HS-5 (cell line): ENCODE measurements at places on chromosomes 4 and X.
A peak's percentile ranks its signal among the peaks of the same experiment; 100 is the strongest.

DNA sequence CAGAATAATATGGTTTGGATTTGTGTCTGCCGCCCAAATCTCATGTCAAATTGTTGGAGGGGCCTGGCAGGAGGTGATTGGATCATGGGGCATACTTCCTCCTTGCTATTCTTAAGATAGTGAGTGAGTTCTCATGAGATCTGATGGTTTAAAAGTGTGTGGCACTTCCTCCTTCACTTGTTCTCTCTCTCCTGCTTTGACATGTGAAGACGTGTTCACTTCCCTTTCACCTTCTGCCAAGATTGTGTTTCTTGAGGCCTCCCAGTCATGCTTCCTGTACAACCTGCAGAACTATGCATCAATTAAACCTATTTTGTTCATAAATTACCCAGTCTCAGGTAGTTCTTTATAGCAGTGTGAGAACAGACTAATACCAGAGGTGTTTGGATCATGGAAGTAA, 325.7 kb upstream of the GIMD1 start:
- no peak for DNase-seq

DNA sequence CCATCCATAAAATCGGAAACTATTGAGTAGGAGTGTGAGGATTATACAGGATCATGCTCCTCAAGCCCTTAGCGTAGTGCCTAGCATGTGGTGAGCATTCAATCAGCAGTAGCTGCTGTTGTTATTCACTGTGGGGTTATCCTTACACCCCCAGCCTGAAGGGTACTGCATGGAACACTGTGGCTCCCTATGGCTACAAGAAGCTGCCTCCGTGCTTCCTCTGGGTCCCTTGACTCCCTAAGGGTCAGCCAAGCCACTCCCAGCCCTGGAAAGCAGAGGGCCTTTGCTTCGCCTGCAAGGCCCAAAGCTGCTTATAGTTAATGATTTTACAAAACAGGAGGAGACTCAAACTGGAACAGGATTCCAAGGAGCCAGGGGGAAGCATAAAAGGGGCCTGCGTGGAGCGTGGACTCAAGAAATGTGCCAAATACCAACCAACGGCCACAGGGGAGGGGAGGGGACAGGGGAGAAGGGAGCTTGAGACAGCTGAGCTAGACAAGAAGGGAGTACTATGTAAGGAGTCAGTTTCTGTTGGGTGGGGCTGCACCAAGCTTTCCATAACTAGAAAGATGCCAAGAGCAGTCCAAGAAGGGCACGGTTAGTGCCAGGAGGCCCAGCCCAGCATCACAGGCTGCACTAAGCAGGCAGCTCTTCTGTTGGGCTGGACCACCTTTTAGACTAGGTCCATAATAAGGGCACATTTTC, 15.9 kb downstream of the SEPTIN6 start:
- DNase-seq, result no peak

DNA sequence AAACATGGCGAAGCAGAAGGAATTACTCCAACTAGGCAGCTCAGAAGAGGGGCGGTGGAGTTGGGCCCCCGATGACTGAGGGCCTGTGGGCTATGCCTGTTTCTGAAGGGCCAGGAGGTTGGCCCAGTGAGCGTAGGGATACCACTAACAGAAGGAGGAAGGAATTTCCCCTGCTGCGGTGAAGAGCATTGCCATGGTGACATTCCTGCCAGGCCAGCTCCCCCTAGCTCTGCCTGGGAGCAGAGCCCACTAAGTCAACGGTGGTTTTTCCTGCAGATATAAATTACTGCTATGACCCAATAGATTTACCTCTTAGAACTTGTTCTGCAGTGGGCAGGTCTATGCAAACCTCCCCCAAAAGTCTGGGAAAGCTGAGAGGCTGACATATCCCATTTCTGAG, 28.9 kb upstream of the HMX1 start:
- DNase-seq, result no peak

DNA sequence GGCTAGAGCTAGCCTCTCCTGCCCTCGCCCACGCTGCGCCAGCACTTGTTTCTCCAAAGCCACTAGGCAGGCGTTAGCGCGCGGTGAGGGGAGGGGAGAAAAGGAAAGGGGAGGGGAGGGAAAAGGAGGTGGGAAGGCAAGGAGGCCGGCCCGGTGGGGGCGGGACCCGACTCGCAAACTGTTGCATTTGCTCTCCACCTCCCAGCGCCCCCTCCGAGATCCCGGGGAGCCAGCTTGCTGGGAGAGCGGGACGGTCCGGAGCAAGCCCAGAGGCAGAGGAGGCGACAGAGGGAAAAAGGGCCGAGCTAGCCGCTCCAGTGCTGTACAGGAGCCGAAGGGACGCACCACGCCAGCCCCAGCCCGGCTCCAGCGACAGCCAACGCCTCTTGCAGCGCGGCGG, at the start of gene AR:
AR (plus strand) TSS at position 204 of the 400 bp plus-strand sequence. CDS start 1,126 bp downstream, outside the sequence.
- no peak for DNase-seq

- DNase-seq, result no peak
These were observed 207.5 kb downstream of the CHRDL1 start for GRCh38 chrX:110588164-110588563.

- DNase-seq, result no peak
These were observed 3.9 kb upstream of the ELF4 start for GRCh38 chrX:130114141-130114588.

DNA sequence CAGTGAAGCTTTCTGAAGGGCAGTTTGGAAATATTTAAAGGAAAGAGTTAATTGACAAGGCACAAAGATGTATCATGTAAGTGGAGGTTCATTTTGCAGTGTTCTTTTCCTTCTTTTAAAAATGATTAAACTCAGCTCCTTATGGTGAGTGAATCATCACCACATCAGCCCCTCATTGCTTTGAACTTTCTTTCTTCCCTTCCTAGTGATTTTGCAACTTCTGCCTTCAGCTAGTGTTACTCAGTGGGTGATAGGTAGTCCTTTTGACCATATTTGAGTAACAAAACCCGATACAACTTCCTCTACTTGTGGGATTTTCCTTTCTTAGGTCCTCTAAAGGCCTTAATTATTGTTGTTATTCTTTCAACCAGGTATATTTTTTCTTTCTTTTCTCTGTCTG, 8.2 kb downstream of the ZCCHC4 start:
- DNase-seq, result peak; percentile 52

- DNase-seq, result no peak
These were observed 39.6 kb downstream of the KLF3 start for GRCh38 chr4:38703635-38704034.

GRCh38 chr4:110489901-110490508, 14.1 kb downstream of the ENPEP start:
- no peak for DNase-seq

DNA sequence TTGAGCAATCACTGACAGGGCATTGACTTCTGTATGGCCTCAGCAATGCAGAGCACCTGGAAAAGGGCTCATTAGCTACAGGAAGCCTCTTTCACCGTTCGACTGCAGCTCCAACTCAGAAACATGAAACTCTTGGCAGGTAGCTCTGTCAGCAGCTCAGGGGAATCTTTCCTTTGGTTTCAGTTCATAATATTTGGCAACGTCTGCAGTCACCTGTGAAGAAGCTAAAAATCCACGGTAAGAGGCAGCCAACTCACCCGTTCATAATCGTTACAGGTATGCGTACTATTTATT, 354.9 kb downstream of the CAMK2D start:
- DNase-seq, result no peak

DNA sequence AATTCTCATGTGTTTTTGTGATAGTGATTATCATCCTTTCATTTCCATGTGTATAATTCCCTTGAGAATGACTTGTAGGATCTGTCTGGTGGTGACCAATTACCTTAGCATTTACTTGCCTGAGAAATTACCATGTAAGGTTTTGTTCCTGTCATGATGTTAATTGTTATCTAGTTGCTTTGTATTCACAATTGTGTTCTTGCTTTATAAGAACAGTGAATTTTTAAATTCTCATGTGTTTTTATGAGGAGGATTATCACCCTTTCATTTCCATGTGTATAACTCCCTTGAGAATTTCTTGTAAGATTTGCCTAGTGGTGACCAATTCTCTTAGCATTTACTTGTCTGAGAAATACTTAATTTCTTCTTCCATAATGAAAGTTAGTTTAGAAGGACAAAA, 758.2 kb upstream of the NDST4 start:
- DNase-seq, result no peak

DNA sequence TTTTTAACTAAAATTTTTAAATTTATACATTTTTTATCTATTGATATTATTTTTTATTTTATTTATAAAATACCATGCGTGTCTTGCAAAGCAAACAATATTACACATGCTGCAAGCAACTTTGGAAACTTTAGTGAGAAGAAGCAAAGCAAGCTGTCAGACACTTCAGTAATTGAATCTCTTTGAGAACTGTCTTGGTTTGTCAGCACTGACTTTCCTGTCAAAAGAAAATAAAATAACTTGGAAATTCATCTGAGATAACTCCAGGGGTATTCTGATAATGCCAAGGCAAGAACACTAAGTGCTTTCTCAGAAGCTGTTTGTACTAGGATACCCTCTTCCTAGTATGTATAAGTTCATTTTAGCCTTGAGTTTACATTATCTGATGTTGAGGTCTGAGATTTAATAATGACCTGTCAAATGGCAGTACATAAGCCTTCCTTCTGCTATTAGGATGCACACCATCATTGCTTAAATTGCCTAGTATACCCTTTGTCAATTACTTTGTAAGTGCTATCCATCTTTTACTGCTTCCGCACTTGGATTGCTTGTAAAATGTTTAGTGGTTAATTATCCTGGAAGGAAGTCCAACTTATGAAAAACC, 624.2 kb upstream of the AGA start:
- DNase-seq, result no peak

DNA sequence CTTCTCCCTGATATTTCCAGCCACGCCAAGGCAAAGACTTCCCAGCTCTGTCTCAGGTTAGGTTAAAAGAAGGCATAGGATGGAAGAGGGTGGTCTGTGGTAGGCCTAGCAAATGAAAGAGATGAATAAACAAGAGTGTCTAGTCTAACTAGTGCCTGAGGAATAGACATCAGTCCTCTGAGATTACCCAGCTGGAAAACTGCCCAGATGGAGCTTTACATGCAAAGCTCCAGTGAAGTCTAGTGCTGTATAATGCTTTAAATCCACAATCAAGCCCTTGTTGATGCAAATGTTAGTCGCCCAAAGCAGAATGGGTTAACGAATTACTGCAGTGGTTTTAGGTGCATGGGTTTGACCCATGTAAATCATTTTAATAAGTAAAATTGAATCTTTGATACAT, 24.8 kb upstream of the GUCY1B1 start:
- DNase-seq, result no peak

- no peak for DNase-seq
These were observed 2.7 kb downstream of the DOCK11 start for GRCh38 chrX:118498351-118498750.

DNA sequence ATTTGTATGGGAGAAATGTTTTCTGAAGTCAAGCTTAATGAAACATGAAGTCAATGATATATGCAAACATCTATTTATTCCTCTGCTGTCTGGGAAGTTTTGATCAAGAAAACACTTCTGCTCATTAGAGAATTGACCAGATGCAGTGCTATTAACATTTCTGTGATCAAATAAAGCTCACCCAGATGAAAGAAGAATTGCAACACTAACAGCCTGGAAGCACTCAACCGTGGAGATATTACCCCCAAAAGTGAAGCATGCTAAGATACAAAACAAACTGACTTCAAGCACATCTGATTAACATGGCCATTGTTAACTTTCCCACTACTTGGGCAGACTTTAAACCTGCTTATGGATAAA, 73.7 kb upstream of the GUCY1A1 start:
- no peak for DNase-seq

GRCh38 chrX:9376111-9376510, 88.7 kb upstream of the TBL1X start:
- DNase-seq, result no peak

DNA sequence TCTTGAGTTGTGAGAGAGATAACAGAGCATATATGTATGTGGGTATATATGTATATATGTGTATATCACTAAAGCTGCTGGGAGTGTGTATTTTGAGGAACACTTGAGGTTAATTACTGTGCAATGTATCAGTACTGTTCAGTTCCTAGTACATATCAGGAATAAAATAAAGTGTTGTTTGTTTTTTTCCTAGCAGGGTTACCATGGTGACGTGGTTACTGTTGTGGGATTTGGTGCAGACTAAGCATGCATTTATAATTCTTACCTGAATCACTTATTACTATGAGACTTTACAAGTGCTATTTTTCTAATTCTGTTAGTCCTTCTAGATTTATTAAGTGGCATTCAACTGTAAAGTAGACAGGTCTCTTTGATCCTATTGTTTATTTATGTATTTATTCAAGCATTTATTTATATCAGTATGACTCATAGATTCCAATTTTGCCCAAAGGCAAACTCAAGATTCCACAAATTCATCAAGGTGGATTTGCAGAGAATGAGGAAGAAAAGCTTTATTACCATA, 26.9 kb upstream of the BEX4 start:
- no peak for DNase-seq

GRCh38 chr4:38565271-38566199, 98.5 kb upstream of the KLF3 start:
- peak; percentile 53 for DNase-seq

DNA sequence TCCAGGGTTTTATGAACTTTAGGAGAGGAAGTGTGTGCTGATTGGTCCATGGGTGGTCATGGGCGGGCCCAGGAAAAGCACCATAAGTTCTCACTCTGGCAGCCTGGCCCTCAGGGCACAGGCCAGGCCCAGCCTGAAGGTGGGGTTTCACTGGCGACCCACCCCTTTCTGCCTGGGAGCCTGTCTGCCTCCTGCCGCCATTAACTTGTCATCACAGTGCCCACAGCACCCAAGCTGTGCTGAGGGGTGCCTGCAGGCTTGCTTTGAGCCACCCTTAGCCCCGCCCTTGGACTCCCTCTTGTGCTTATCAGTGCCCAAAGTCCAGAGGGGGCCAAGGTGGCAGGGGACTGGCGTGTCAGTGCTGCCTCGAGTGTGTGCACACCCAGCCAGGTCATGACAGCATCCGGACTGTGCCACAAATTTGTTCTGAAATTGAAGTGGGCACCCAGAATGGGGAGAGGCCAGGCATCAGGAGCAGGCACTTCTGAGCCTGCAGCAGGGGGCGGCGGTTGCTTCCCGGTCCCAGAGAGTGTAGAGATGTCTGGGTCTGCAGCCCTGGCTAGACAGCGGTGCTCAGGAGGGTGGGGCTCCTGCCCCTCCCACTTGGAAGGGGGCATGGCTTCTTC, 455.6 kb downstream of the TMA16 start:
- DNase-seq, result no peak

DNA sequence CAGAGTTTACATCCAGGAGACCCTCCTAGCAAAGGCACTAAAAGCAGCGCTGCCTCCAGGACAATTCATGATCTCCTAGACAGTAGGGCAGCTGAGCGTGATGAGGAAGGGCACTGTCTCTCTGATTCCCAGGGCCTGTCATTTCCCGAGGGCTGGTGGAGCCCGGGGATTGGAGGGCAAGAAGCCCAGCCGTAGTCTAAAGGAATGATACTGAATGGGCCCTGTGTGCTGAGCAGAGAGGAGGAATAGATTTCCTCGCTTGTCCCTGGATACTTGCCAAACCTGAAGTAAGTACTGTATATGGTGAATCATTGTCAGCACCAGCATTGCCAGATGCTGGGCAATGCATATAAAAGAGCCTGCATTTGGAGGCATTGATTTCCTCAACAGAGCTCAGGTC, 88.0 kb upstream of the SLITRK2 start:
- DNase-seq, result no peak

GRCh38 chrX:119573222-119573621, 1.1 kb upstream of the UBE2A start:
- no peak for DNase-seq
